ENCODE measurements at places on chromosomes 5 and 9.

- no peak for DNase-seq
Observed at GRCh38 chr9:7777771-7778170, 21.8 kb downstream of the DMAC1 start.

GRCh38 chr9:36456480-36457065, 56.5 kb upstream of the RNF38 start:
- DNase-seq = no peak

GRCh38 chr5:119322948-119323537, 32.8 kb upstream of the TNFAIP8 start:
- DNase-seq = no peak

DNA sequence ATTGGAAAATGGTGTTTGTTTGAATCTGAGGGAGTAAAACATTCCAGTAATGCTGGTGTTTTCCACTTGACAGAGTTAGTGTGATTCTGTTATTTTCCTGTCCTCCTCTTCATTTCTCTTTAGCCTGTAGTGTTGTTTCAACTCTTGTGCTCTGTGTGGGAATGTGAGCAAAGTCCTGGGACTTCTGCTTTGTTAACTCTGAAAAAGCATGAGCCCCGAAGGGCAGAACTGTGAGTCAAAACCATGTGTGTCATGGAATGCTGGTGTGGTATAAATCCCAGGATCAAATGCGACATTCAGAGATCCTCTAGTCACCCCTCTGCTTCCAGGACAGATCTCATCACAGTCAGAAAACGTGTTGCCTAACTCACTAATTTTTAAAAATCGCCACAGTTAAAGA, 8.9 kb downstream of the F2R start:
- DNase-seq = no peak

- DNase-seq = no peak
Observed at GRCh38 chr5:55749387-55749786, 11.5 kb downstream of the DDX4 start.

DNA sequence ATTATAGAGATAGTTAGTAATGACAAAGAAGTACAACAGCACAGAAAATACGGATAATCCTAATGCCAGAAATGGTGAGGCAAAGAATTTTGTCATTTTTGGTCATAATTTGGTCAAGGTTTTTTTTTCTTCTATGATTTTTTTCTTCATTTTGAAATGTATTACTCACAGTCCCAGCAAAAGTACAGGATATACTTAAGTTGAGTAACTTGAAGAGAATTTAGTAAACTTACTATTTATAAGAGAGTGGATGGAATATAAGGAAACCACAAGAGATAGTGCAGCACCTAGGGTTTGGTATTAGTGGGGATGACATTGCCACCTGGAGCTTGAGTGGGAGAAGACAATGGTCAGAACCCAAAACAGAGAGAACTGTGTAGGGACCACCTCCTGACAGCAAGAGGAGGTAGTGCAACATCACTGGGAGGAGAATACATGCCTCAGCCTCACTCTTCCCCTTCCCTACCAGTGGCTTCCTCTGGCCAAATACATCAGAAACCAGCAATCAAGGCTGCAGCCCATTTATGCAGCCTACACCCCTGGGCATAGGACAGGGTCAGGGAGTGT, 434.5 kb upstream of the TRPC7 start:
- no peak for DNase-seq

GRCh38 chr5:116045821-116046220, 13.5 kb downstream of the ARL14EPL start:
- no peak for DNase-seq
